ENCODE measurements at places on chromosomes 4 and X.

DNA sequence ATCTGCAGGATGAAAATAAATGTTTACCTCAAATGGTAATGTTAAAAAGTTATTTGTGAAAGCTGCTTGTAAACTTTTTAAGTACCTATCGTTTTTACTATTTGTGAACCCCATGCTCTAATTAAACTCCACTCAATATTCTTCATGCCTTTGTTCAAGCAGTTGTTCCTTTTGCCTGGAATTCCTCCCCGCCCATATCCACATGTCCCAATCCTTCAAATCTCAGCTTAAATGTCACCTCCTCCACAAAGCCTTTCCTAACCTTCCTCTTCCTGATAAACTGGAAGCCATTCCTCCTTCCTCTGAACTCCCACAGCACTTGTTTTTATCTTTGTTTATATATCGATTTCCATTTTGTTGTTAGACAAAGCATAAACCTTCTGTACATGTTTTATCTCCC is 2.4 kb downstream of the MORC4 start:
- DNase-seq = no peak

DNA sequence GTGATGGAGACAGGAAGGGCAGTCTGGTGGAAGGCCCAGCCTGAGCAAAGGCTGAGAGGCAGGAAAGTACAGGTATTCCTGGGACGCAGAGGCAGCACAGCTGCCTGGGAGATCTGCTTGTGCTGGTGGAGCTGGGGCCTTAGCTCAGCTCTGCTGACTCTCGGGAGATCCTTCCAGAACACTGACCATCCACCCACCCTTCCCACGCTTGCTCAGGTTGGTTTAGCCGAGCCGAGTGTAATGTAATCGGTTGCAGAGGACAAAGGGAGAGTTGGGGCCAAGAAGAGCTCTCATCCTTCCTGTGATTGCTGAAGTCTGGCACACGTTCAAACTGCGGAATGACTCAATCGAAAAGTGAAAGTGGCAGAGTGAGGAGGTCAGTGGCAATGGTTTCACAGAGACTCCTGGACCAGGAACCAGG is 43.1 kb upstream of the GPR78 start:
- DNase-seq = peak; percentile 59

- DNase-seq = no peak
Measured at GRCh38 chr4:40040908-40041307, 15.7 kb upstream of the N4BP2 start.

GRCh38 chrX:41338436-41338835 is 4.5 kb downstream of the DDX3X start:
- DNase-seq = no peak

DNA sequence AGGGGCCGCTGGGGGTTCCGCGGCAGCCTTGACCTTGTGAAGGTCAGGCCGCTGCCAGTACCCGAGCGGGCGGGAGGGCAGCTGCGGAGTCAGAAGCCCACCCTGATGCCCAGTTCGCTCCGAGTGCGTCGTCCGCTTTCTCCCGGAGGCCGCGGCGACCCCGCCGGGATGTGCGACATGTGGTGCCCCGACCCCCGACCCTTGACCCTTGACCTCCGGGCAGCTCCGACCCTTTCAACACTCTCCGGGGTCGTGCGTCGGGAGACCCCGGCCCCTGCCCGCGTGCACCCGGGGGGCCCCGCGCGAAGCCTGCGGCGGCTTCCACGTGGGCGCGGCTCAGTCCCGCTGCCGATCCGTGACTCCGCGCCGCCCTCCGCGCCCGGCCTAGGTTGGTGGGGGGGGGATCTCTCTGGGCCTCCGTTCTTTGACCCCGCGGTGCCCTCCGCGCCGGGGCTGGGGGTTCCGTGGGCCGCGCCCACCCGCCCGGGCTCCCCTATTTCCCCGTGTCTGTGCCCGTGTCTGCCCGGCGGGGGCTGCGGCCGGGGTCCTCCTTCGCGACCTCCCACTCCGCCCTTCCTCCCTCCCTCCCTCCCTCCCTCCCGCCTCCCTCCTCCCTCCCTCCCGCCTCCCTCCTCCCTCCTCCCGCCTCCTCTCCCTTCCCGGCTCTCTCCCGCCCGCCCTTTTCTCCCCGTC is 609 bp upstream of the SLC25A6 start:
- DNase-seq = no peak

DNA sequence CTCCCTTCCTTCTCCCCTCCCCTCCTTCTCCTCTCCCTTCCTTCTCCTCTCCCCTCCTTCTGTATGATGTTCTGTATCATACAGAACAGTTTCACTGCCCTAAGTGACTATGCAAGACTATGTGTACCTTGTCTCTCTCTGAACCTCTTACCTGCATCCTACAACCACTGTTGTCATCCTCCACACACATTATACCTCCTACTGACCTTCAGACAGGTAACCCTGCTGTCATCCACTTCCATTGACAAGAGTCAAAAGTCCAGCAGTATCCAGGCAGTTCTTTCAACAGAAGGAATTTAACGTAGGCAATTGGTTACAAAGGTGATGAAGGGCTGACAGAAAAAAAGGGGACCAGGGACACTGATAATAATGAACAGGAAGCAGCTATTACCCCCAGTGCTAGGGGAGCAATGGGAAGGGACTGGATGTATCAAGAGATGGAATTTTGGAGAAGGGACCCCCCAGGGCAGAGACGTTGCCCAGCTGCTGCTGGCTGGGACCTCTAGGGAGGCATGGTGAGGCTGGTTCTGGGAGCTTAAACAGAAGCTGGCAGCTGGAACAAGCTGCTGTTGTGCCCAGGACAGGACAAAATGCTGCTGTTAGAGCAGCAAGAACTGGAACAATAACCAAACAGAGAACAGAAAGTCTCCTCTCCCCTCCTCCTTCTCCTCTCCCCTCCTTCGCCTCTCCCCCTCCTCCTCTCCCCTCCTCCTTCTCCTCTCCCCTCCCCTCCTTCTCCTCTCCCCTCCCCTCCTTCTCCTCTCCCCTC is 84.7 kb downstream of the DCTD start:
- no peak for DNase-seq

DNA sequence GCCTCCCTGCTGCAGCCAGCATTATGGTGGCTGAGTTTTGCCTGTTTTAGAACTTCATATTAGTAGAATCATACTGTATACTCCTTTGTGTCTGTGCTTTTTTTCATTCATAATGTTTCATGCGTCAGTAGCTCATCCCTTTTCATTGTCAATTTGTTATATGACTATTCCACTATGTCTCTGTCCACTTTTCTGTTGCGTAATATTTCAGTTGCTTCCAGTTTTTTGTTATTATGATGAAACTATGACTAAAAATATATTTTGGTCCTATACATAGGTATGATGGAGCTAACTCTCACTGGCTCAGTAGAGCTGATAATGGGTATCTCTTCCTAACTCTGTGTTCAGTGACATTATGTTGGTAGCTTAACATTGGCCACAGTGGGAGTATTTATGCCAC is 48.3 kb downstream of the DMP1 start:
- no peak for DNase-seq

DNA sequence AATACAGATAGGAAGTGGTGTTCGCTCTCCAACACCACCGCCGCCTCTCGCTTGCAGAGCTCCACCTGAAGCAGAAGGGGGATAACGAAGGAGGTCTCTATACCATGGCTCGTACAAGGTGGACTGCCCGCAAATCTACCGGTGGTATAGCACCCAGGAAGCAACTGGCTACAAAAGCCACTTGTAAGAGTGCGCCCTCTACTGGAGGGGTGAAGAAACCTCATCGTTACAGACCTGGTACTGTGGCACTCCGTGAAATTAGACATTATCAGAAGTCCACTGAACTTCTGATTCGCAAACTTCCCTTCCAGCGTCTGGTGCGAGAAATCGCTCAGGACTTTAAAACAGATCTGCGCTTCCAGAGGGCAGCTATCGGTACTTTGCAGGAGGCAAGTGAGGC is 5.2 kb upstream of the BMP15 start:
- no peak for DNase-seq

DNA sequence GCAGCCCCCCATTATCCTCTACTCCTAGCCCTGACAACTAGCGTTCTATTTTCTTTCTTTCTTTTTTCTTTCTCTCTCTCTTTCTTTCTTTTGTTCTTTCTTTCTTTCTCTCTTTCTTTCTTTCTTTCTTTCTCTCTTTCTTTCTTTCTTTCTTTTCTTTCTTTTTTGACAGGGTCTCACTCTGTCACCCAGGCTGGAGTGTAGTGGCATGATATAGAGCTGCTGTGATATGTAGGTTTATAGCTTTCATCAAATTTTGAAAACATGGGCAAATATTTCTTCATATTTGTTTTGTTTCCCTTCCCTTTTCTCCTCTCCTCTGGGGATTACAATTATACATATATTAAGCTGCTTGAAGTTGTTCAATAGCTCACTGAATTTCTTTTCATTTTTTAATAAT is 39.1 kb upstream of the LONRF3 start:
- DNase-seq = no peak

DNA sequence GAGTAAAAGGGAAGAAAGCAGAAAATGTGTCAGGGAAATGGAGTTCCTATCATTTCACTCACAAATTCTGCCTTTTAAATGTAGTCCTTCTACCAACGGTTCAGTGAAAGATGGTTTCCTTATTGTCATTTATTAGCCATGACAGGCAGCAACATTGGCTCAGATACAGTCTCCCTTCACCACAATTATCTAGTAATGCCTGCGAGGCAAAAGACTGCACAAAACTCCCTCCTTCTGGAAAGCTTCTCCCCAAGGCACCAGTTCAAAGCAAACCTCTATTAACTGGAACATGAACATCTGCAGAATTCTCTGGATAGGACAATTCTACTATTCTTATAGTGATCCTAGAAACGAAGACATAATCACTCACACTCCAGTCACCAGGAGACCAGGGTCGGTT is 28.3 kb downstream of the DCTD start:
- DNase-seq = no peak

Data from COLO829 (cell line).